ENCODE measurements at places on chromosomes 5 and 9. TPM values are rescaled to one million over a fixed set of nuclear protein-coding genes. Genes with fewer than 3 reads are reported as not detected.

DNA sequence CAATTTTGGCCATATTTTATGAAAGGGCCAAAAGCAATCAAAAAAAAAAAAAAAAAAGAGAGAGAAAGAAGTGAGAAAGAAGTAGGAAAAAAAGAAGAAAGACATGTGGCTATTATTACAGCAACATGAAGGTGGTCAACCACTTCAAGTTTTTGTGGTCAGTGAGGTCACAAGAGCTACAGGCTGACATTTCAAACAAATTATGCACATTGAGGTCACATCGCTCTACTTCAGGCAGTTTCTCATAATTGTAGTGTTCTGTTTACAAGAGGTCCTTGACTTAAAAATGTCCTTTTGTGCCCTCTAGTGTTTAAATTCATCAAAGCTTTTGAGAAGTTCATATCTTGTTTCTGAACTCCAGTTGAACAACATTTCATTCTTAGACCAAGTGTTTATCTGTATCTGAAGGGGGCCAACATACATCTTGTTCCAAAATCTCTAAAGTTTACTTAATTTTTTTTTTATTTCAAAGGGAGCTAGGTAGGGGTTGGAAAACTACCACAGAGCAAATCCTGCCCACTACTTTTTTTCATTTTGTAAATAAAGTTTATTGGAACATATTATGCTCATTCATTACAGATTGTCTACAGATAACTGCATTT, 513.1 kb downstream of the PDE4D start:
- DNase-seq = no peak

Gene ZDHHC11B
- not detected for total RNA-seq

Gene MYOT
- total RNA-seq = not detected

GRCh38 chr9:71897577-71897976, 13.4 kb downstream of the ABHD17B start:
- no peak for DNase-seq

DNA sequence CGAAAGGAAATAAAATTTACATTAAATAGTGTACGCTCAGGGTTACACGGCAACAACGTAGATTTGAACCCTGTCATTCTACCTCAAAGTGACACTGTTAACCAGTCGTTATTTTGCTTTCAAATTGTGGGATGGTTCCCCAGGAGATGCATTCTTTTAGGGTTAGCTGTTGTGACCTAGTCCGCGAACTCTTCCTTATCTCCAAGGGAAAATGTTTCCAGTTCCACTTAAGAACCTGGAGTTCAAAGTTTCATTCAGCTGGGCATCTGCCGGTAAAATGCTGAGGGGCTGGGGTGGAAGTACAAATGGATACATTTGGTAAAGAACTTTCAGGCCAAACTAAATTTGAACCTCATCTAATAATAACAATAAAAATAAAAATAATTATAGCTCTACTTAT, 264.6 kb downstream of the NR3C1 start:
- no peak for DNase-seq

DNA sequence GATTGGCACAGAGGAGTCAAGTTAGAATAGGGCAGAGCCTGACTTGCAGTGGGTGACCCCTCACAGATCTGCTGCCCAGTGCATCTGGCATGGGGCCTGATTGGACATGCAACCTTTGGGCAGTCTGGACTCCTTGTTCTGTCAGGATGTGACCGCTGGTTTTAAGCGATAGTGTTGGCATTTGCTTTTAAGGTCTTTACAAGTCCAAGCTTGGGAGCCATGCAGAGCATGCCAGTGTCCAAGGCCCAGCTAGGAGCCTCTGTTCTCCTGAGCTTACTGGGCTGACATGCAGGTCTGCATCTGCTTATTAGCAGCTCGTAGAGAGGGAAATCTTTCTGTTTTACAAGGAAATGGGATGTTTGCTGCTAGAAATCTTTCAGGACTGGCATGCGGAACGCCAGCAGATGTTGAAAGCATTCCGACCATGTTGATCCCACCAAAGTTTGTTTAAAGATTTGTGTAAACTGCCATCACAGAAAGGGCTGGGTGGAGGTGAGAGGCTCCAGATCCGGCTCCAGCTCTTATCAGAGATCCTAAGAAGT, 27.5 kb downstream of the GADD45G start:
- no peak for DNase-seq

Gene TNFSF8
- not detected for total RNA-seq

DNA sequence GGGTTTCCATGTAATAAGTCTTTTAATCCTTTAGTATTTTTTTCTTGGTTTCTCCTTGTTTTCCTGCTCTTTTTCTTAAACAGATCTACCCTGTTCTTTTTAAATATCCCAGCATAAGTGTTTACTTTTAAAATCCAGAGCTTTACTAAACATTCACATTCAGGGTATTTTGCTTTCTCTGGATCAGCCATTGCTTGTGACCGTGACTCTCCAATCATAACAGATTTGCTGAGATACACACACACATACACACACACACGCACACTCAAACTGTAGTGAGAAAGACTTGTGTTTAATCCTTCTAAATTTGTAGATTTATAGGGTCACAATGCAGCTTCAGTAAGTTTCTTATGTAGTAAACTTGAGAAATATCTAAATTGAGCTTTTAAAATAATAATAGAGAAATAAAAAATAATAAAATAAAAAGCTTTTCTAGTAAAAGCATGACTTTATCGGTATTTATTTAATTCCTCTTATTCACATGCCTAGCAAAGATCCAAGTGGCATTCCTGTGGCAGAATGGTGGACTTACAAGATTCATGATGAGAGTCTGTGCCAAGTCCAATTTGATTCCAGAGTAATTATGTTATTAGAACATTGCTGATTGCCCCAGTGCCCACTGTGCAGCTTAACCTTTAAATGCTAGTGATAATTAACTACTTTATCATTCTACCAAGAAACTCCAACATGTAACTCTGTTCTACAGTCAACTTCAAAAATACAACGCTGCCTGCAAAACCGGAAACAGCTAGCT, 129.0 kb downstream of the TLE4 start:
- no peak for DNase-seq

DNA sequence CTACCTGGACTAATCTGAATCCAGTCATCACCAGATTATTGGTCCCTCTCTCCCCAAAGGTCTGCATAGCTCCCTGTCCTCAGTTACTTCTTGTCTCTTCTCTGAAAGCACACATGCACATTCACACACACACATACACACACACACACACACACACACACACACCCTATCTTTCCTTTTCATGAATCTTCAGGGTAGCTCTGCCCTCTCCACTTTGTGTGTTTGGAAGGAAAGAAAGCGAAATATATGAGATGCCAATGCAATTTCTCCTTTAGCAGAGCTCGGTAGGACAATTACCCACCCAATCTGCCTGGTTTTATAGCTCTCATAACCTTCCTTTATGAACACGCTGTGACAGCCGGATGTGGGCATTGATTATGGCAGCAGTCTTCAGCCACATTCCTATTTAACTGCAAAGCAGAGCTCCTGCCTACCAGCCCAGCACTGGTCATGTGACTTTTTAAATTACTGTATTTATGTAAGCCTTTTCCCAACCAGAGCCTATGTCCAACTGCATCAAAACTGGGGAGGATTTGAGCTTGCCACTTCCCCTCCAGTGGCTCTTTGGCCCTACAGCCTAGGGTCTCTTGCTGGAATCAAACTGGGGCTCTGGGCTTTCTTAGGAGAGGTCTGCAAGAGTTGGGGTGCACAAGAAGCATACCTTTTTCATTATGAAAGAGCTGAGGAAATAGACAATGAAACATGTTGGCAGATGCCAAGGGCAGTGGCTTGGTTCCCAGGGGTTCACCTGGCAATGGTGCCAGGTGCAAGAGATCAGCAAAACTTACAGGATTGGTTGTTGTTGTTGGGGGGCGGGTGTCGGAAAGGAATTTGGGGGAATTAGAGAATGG, 20.8 kb upstream of the MATR3 start:
- no peak for DNase-seq

Gene FYB1
- 0.31 TPM for total RNA-seq

DNA sequence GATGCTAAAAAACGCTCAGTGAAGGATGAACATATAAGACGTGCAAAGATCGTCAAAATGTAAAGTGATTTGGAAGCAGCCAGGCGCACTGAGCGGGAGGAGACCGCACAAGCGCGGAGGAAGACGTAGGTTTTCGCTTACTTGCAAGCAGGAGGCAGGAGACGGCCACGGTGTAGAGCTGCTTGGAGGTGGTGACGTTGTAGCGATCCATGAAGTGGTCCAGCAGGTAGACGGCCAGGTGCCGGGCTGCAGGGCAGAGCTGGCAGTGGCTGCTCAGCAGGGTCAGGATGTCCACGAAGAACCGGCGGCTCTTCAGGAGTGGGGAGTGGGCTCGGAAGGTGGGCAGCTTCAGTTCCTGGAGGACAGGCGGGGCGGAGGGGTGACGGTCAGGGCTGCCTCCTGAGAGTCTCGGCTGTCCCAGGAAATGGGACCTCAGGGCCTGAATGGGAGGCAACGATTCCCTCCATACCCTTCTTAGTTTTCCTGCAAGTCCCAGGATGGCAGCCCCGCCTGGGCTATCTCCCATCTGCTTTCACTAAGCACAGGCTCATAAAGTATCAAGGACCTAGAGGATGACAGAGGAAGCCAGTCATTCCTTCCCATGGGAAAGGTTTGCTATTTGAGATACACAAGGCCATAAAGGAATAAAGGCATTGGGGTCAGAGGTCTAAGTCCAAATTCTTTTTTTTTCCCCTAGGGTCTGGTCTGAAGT, 31.8 kb downstream of the CCNJL start:
- DNase-seq = no peak

DNA sequence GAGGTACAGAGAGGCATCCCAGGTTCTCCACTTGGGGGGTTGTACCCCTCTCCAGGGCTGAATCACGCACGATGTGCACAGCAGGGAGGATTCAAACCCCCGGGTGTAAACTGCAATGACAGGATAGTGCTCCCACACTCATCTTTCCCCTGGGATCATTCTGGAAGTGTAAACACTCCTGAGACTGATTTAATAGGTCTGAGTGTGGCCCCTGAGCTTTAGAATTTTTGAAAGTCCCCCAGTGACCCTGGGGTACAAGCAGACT, 16.5 kb downstream of the BICD2 start:
- no peak for DNase-seq

DNA sequence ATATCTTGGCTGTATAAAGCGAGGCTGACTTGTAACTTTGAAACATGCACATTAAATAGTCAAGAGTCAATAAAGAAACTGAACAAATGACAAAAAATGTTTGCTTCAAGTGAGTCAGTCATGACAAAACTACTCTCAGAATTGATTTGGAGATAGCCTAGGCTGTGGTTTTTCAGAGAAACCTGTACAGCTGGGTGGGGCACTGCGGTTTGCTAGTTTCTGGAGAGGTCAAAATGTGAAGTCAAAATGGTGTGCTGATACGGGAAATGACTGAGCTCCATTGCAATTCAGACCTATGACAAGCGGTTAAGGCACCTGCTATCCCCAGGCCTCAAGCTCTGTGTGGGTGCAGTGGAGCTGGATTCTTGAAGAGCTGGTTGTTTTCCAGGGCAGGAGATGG, 10.3 kb upstream of the CD180 start:
- DNase-seq = no peak

Gene SLC45A2
- 0.15 TPM for total RNA-seq

- no peak for DNase-seq
Measured at GRCh38 chr9:87711857-87712800, 13.8 kb upstream of the CTSL start.

DNA sequence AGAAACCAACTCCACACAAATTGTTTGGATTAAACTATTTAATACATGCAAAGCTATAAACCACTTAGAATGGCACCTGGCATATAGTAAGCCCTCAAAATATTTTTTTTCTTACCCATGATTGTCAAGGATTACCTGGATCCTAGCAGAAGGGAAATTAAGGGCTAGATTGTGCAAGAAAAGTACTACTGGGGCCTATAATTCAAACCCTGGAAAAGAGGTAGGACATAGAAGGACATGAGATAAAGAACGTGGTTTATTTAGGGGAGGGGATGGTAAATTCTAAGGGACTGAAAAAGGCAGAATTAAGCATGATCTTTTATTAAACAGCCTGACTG, 14.9 kb upstream of the ARL15 start:
- no peak for DNase-seq
